GM12878 (cell line): ENCODE measurements at places on chromosomes 16 and 17. TPM values are rescaled to one million over a fixed set of nuclear protein-coding genes. Genes with fewer than 3 reads are reported as not detected.
A peak's percentile ranks its signal among the peaks of the same experiment; 100 is the strongest.

NUPR1 gene
- 0.28 and 0.88 TPM in 2 replicates for total RNA-seq

TPSAB1 gene
- total RNA-seq, result not detected in 2 replicates

SLC13A2 gene
- total RNA-seq, result 0.13 TPM in 2 replicates

CHD9NB gene
- total RNA-seq, result 0.58 and 0.69 TPM in 2 replicates

DNA sequence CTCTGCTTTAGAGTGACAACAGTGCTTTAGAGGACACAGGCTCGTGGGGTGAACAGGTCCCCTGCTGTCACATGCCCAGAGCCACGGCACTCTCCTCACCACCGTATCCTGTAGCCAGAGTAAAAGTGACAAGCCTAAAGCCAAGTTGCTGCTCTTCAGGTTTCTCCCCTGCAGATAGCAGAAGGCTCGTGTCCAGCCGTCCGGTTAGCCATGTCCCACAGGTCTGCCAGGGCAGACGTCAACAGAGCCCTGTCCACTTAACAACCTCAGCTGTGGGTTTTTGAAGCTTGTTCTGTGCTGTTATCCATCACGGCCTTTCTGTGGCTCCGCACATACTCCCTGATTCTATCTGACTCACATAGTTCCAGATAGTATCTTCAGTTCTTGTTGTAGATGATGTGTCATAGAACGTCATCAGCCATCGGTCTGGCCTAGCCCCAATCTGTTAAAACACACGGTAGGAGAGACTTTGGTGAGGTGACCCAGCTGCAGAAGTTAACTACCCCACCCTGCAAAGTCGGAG, 100.7 kb downstream of the SOCS1 start:
- no peak for DNase-seq
- H3K4me1 ChIP-seq, result peaks cover 7% of the 10 kb centered on the region
- no peak overlapping the region for H3K27ac ChIP-seq

DNA sequence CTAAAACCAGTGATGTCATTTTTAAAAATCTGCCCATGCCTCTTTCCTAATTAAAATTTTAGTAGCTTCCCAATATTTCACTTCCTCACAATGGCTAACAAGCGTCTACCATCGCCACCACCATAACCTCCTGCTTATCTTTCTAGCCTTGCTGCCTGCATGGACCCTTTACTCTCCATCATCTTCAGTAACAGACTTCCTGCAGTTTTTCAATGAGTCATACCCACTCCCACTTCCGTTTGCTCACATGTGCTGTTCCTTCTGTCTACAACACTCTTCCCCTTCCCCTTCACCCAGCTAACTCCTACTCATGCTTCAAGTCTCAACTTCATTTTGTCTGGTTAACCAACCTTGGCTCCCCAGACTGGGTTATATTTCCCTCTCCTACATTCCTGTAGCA, 12.8 kb upstream of the SKAP1 start:
- H3K27ac ChIP-seq, result peak overlapping the region; percentile 94
- H3K4me3 ChIP-seq, result no peak overlapping the region
- no peaks in the 10 kb centered on the region for H3K36me3 ChIP-seq

DNA sequence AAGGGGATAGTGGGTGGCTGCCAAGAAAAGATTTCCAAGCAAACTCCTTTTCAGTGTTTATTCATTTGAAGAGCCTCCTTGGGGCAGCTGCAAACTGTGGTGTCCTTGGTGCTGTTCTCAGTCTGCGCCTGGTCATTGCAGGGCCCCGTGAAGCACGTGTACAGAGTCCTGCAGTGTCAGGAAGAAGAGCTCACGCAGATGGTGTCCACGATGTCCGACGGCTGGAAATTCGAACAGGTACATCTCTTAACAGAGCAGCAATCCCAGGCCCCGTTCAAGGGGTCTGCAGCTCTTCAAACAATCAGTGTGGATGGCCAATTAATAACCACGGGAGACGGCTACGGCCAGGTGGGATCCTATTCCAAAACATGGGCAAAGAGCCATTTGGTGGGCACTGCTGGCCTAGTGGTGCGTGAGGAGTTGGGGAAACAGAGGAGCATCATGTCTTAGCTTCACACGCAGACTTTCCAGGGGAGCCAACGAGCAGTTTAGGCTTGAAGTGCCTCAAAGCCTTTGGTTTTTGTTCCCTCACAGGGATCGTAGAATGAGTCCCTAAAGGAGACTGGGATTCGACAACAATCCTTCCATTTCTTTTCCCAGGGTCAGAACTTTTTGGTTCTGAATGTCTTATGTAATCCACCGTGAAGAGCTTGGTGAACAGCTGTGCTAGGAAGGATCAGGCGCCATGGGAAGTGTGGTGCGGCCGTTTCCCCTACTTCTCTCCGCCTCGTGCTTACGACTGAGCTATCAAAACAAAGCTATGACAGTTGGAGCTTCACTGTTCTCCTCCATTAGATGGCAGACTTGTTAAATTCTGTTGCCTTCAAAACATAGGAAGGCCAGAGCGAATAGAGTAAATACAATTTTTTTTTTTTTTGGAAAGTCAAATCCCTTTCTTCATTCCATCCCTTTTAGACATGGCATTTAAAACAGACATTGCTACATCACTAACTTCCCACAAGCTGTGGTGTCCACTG, 12.6 kb downstream of the KCTD2 start:
- no peak overlapping the region for H3K27ac ChIP-seq
- H3K27me3 ChIP-seq, result no peaks in the 10 kb centered on the region
- no peaks in the 10 kb centered on the region for H3K4me1 ChIP-seq

GRCh38 chr16:12511708-12512107, 292.0 kb downstream of the CPPED1 start:
- no peaks in the 10 kb centered on the region for H3K27me3 ChIP-seq
- DNase-seq, result no peak
- H3K4me1 ChIP-seq, result no peaks in the 10 kb centered on the region; the same call in 1 of the 2 replicates

- no peak overlapping the region for H3K27ac ChIP-seq
- H3K4me1 ChIP-seq, result no peaks in the 10 kb centered on the region
- no peaks in the 10 kb centered on the region for H3K27me3 ChIP-seq
- no peak for DNase-seq
- no peak overlapping the region for H3K4me3 ChIP-seq
Measured at GRCh38 chr16:47888142-47888541, 267.7 kb downstream of the ABCC12 start.

DNA sequence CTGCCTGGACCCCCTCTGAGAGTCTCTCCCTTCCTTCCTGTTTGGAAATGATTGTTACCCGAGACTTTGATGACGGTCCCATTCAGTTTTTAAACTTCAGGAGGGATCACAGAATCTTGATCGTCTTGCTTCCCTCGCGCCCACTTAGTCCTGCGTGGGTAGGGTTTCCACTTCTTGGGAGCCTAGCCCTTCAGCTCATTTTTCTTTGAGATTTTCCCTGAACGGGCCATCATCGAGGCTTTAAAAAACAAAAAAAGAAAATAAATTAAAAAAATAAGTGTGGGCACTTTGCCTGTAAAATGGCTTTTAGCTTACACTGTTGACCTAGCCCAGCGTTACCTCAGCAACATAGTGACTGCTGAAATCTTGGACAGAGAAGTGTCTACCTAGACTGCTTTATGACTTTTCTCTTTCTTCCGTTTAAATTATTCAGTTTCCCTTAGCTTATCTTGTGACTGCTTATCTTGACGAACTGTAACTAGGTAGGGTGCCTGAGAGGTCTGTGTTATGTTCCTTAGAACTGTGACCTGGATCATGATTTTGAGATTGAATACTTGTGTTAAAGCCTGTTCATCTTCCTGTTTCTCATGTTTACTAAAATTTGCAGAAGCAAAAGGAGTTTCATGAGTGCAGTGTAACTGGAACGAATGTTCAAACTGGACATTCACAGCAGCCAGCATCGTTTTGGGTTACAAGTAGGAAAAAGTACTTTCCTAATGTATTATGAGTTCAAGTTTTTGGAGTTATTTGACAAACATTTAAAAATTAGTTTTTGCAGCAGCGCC, 874 bp downstream of the WWP2 start:
- DNase-seq, result no peak
- no peaks in the 10 kb centered on the region for H3K27me3 ChIP-seq
- H3K4me1 ChIP-seq, result peaks cover 6% of the 10 kb centered on the region; the same call in 1 of the 2 replicates
- H3K4me3 ChIP-seq, result peak overlapping the region; percentile 89
- peak overlapping the region; percentile 83 for H3K27ac ChIP-seq

- H3K4me3 ChIP-seq, result no peak overlapping the region
- no peaks in the 10 kb centered on the region for H3K36me3 ChIP-seq
- H3K4me1 ChIP-seq, result peaks cover 15% of the 10 kb centered on the region
Measured at GRCh38 chr17:19284005-19284959, 47.1 kb downstream of the EPN2 start.

DNA sequence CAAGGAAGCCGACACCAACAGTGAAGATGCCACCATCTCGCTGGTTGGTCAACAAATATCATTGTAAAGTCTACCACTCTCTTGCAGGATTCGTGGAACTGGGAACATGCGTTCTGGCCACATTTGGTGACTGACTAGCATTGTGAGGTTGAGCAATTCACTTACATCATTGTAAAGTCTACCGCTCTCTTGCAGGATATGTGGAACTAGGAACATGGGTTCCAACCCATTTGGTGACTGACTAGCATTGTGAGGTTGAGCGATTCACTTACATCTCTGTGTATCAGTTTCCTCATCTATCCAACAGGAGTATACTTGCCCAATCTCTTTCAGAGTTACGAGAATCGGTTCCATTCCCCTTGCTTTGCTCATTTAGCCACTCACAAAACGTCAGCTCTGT, 42.6 kb upstream of the RPH3AL start:
- no peaks in the 10 kb centered on the region for H3K36me3 ChIP-seq
- H3K4me3 ChIP-seq, result no peak overlapping the region
- H3K27ac ChIP-seq, result no peak overlapping the region
- no peaks in the 10 kb centered on the region for H3K27me3 ChIP-seq
- no peaks in the 10 kb centered on the region for H3K4me1 ChIP-seq

DNA sequence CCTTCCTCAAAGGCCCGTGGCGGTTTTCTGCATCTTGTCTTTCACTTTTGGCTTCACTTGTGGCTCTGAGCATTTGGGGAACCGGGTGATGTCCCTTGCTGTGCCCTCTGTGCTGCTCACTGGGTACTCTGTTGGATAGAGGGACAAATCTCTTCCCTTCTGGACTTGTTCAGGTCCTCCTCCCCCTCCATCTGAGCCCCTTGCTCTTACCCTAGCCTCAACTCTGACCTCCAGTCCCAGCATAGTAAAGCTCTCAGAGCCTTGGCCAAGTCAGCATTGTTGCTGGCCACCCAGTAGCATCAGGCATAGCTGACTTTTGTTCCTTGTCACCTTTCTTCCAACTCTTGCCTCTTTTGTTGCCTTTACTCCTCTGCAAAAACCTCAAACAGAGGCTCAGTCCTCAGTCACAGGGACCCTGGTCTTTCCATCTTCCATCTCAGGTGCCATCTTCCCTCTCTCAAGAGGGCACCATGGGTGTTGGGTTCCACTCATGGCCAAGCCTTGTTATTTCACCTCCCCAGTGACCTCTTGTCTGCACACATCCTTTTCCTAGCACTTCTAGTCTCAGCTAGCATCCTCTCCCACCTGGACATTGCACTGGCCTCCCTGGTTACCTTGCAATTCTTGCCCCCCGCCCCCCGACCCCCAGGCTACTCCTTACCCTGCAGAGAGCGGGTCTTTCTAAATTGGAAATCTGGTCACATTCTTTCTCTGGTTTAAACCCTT, 393 bp upstream of the PSMB10 start:
- peak overlapping the region; percentile 98 for H3K27ac ChIP-seq

DNA sequence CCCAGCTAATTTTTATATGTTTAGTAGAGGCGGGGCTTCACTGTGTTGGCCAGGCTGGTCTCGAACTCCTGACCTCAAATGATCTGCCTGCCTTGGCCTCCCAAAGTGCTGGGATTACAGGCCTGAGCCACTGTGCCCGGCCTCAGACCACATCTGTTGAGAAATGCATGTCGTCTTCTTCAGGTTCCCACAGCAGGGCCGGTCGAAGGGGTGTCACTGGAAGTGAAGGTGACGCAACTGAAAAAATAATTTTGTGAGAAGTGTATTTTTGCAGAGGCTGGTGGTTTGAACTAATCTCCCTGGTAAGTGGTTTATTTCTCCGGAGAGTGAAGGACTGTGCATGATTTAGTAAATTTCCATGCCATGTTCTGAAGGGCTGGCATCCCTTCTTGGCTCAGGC, 33.4 kb upstream of the IL34 start:
- H3K4me3 ChIP-seq, result no peak overlapping the region
- DNase-seq, result no peak
- H3K27me3 ChIP-seq, result no peaks in the 10 kb centered on the region; the same call in 1 of the 2 replicates
- no peaks in the 10 kb centered on the region for H3K36me3 ChIP-seq
- no peak overlapping the region for H3K27ac ChIP-seq
- H3K4me1 ChIP-seq, result no peaks in the 10 kb centered on the region

- DNase-seq, result no peak
- H3K36me3 ChIP-seq, result no peaks in the 10 kb centered on the region; the same call in 1 of the 2 replicates
- no peak overlapping the region for H3K4me3 ChIP-seq
- H3K27me3 ChIP-seq, result no peaks in the 10 kb centered on the region
Measured at GRCh38 chr17:58358408-58359172, 6.6 kb upstream of the SUPT4H1 start.

- DNase-seq, result peak; percentile 97
- peaks cover 55% of the 10 kb centered on the region for H3K4me1 ChIP-seq
- peak overlapping the region; percentile 97 for H3K27ac ChIP-seq
- peak overlapping the region; percentile 51; the same call in 1 of the 2 replicates for H3K4me3 ChIP-seq
Measured at GRCh38 chr17:32523827-32524552, 37.2 kb downstream of the CDK5R1 start.

- H3K27ac ChIP-seq, result no peak overlapping the region
- H3K4me3 ChIP-seq, result no peak overlapping the region
- H3K27me3 ChIP-seq, result no peaks in the 10 kb centered on the region
- peaks cover 22% of the 10 kb centered on the region for H3K36me3 ChIP-seq
- peaks cover 2% of the 10 kb centered on the region; the same call in 1 of the 2 replicates for H3K4me1 ChIP-seq
Measured at GRCh38 chr17:2172999-2173398, 118.1 kb downstream of the HIC1 start.

GRCh38 chr17:80286638-80286960, 25.9 kb downstream of the RNF213 start:
- peaks cover 9% of the 10 kb centered on the region; the same call in 1 of the 2 replicates for H3K36me3 ChIP-seq
- no peak overlapping the region for H3K27ac ChIP-seq
- H3K4me1 ChIP-seq, result no peaks in the 10 kb centered on the region
- no peaks in the 10 kb centered on the region for H3K27me3 ChIP-seq
- H3K4me3 ChIP-seq, result no peak overlapping the region

GRCh38 chr16:73192232-73192894, 144.4 kb upstream of the ZFHX3 start:
- H3K27me3 ChIP-seq, result no peaks in the 10 kb centered on the region; the same call in 1 of the 2 replicates
- DNase-seq, result no peak
- no peak overlapping the region for H3K4me3 ChIP-seq
- H3K27ac ChIP-seq, result no peak overlapping the region
- H3K36me3 ChIP-seq, result no peaks in the 10 kb centered on the region
- H3K4me1 ChIP-seq, result no peaks in the 10 kb centered on the region

DNA sequence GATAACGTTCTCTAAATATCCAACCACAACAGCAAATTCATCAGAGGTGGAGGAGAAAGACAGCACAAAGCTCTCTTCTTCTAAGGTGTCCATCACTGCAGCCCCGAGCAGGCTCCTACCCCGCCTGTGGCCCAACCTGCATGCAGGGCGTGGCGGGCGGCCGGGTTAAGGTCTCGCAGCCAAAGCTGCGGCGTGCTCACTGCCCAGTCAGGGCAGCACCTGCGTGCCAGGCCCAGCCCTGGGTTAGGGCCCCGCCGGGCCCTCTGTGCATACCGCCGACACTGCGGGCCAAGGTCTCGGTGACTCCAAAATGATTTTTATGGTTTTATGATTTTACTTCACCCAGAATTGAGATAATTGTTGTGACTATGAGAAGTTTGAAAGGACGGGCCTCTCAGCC, 57.8 kb downstream of the FOXK2 start:
- H3K27ac ChIP-seq, result no peak overlapping the region
- no peaks in the 10 kb centered on the region for H3K4me1 ChIP-seq
- peaks cover 8% of the 10 kb centered on the region for H3K36me3 ChIP-seq
- no peak for DNase-seq
